ENCODE measurements at places on chromosomes 6 and 20.

DNA sequence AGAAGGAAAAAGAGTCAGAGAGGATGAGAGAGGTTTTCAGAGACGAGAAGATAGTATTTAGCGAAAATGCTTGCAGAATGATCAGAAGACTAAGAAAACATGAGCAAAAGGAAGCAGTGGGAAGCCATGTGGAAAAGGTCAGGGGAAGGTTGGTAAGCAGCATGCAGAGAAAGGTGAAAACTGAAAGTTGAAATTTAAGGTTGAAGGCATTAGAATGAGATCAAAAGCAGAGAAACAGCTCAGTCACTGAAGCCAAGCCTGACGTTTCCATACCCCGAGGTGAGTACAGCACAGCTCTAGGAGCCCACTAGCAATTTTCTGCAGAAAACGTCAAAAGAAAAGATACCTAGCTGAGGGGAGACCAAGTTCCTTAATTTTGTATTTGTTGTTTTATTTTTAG is 19.1 kb upstream of the TFB1M start:
- no peak for DNase-seq

DNA sequence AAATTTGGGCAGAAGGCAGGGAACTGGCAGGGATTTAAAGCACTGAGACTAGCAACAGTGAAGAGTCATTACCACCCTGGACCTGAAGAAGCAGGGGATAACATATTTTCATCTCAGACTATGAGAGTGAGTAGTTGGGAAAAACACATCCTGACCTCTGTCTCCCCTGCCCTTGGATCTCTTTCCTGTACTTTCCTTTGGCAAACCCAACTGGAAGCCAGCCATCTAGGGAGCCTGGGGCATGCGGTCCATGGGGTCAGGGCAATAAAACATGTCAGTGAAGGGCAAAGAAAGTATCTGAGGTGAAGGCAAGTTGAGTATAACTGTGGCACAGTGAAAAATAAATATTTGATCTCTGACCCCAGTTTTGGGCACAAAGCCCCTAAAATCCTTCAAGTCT is 698.2 kb downstream of the DOK5 start:
- no peak for DNase-seq

GRCh38 chr20:61821735-61822134 is 243.9 kb downstream of the TAF4 start:
- no peak for DNase-seq

GRCh38 chr6:53998303-53998702 is 112.9 kb upstream of the MLIP start:
- no peak for DNase-seq

DNA sequence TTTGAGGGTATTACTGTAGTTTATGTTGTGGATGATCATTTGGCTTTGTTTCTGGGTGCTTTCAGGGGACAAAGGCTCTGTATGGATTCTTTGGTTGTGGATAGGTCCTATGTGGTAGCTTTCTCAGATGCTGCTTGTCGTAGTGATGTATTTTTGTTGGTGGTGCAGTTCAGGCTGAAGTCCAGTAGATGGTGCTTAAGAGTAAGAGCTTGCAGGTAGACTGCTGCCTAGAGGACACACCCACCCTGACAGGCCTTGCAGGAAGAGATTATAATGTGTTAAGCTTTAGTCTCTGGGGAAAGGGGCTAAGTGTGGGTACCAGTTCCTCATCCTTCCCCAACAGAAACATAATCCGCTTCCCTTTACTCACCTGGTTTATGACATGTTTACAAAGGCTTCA is 62.6 kb upstream of the ADGRB3 start:
- DNase-seq, result peak; percentile 43

- DNase-seq, result no peak
Observed at GRCh38 chr20:39049148-39049547, 87.0 kb downstream of the DHX35 start.

DNA sequence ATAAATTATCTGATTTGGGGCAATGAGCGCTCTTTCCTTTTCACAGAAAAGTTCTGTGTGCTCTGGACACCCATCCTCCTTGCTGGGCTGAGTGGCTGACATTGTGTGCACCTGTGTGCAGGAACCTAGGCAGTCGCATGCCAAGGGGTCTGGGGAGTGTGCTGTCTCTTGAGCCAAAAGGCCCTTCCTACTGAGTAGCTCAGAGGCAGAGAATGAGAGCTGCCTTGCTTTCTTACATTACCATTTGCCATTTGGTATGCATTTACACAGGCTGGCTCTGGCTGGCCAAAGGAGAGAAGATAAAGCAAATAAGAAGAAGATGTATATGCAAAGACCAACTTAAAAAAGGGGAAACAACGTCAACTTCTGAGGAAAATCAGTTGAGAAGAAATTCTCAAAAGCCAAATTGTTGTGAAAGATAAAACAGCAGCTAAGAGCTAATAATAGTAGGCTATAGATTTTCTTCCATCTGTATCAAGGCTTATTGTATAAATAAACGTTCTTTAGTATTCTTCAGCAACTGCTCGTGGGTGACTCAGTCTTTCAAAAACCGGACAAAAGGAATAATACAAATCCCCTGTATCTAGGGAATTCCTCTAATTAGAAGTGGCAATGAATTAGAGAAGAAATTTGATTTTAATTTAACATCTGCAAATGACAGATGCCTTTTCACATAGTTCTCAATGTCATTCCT is 121.9 kb downstream of the INSM1 start:
- DNase-seq, result no peak

GRCh38 chr6:75611702-75612375 is 10.2 kb downstream of the SENP6 start:
- no peak for DNase-seq

- no peak for DNase-seq
Observed at GRCh38 chr6:3506200-3506599, 49.4 kb upstream of the SLC22A23 start.

- DNase-seq, result no peak
Observed at GRCh38 chr6:154592199-154592860, 81.8 kb upstream of the CNKSR3 start.

GRCh38 chr20:38272961-38273360 is 12.4 kb upstream of the KIAA1755 start:
- DNase-seq, result no peak

GRCh38 chr6:20169119-20169557 is 43.1 kb downstream of the MBOAT1 start:
- DNase-seq, result no peak

- DNase-seq, result no peak
Observed at GRCh38 chr20:37630166-37630565, 63.7 kb upstream of the CTNNBL1 start.

DNA sequence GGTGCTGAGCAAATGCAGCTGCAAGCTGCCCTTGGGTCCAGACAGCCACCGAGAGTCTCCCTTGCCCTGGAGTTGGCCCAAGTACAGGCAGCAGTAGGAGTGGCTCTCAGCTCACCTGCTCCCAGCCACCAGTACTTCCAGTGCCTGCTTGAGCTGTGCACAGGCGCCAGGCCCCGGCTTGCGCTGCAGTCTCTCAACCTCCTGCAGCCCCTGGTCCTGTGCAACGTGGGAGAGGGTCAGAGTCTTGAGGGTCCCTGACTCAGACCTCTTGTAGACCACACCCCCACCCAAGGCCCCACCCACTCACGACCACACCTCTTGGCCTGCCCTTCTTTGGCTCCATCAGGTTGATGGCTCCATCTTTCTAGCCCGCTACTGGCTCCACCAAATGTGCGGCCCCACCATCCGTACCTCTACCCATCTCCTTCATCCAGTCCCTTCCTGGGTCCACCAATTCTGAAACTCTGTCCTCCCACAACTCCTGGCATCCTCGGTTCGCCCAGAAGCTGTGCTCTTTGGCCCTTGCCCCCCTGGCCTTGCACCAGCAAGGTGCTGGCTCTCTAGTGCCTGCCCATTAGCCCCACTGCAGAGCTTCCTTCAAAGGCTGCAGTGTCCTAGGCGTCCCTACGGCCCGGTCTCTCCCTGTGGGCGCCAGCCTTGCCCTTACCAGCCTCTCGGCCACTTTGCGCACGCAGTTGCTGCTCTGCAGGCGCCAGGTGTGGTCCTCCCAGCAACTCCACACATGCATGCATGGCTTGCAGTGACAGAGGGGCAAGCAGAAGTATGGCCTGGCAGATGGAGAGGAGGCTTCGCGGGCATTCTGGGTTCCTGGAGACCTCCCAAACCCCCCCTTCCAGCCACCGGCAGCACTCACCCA is 16.5 kb upstream of the SPAG4 start:
- DNase-seq, result no peak

GRCh38 chr20:25057234-25058050 is 497 bp downstream of the ACSS1 start:
- peak; percentile 64 for DNase-seq

GRCh38 chr6:67450641-67451040 is 1184.4 kb upstream of the ADGRB3 start:
- no peak for DNase-seq

DNA sequence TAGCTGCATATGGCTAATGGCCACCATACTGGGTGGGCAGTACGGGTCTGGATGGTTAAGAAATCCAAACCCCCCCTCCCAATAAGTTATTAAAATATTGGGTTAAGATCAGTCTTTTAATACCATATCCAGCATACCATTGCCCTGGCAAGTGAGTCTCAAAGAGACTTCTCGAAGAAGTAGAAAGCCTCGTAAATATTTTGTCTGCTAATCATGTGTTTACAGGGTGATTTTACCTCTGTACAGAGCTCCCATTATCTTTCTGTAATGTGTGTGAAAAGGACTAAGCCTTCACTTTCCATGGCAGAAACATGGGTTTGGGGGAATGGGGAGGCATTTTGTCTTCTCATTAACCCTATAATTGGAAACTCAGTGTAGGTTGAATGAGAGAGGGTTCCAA is 174.7 kb upstream of the LAMP5 start:
- DNase-seq, result no peak

- no peak for DNase-seq
Observed at GRCh38 chr20:62537649-62538292, 62.0 kb upstream of the GATA5 start.

- no peak for DNase-seq
Observed at GRCh38 chr6:140070846-140071473, 696.5 kb upstream of the CITED2 start.

GRCh38 chr20:61861054-61861841 is 204.4 kb downstream of the TAF4 start:
- no peak for DNase-seq

DNA sequence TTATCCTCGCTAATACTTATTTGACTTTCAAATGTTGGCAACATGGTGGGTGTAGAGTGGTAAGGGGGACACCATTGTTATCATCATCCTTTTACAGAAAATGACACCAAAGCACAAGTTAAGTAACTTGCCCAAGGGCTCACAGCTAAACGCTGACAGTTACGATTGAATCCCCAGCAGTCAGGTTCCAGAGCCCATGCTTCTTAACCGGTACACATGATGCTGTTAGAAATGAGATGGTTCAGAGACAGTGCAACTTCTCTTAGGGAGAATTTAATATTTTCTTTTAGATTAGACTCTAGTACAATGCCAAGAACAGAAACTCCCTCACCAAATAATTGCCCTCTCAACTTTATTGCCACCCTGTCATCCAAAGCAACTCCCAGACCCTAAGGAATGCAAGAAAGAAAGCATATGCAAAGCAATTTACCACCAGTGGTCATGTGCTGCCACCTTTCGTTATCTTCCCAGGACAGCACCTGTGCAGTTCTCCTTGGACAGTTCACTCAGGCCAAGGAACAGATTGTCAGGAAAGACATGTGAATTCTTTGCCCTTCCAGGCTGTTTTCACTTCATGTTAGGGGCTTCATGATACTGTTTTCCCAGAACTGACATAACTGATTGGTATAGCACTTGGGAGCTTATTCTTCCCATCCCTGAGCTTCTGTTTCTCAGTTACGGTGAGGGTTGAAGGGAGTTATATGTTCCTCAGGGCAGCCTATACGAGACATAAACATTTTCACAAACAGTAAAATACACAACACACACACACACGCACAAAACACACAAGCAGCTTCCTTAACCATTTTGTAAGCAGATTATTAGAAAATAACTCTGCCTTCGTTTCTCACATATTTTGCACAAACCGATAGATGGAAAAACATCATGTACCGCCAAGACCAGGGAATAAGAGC is 5.1 kb downstream of the HLA-DMA start:
- peak; percentile 46 for DNase-seq

GRCh38 chr6:36618366-36619355 is 24.5 kb downstream of the SRSF3 start:
- no peak for DNase-seq

- DNase-seq, result no peak
Observed at GRCh38 chr20:49252556-49253350, 25.1 kb downstream of the ZNFX1 start.

- DNase-seq, result no peak
Observed at GRCh38 chr20:32871627-32872160, 13.0 kb downstream of the EFCAB8 start.

- no peak for DNase-seq
Observed at GRCh38 chr6:149347067-149347466, 29.6 kb downstream of the TAB2 start.

Data from RKO (cell line).